ENCODE measurements at places on chromosomes 5 and 9. TPM values are rescaled to one million over a fixed set of nuclear protein-coding genes. Genes with fewer than 3 reads are reported as not detected.

- no peak overlapping the region for H3K4me3 ChIP-seq
- no peak for DNase-seq
- H3K27ac ChIP-seq, result no peak overlapping the region
- H3K4me1 ChIP-seq, result peaks cover 17% of the 10 kb centered on the region
Observed at GRCh38 chr5:73213566-73213998, 40.6 kb downstream of the TMEM174 start.

DNA sequence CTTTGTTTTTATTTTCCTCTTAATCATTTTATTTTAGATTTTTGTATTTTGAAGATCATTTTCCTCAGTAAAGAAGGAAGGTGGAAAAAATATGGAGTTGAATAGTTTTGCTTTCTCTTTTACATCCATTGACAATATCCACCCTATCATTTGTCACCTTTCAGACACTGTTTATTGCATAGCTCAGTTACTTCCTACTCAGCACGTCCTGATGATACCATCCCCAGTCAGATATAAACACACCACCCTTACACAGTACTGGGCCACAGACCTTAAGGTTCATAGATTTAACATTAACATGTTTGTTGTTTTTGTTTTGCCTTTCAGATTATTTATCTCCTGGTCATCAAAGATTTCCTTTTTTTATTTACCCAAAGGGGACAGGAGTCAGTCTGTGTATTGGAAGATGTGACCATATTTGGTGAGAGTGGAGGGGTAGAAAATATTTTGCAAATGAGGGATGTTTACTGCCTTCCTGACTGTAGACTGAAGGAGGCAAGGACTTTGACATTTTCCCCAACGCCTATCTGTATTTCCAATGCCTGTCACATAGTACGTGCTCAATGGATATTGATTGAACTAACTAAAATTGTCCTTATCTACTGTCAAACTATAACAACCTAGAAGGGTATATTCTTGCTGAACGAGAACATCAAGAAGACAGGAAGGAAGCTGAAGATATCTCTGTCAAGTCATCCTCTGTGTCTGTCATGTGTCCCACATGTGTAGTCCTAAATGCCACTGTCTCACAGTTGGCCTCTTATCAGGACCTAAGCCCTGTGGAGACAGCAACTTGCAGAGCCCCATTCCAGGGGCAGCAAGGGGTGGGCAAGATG lies 15.6 kb downstream of the STX17 start:
- peaks cover 20% of the 10 kb centered on the region for H3K4me1 ChIP-seq
- H3K36me3 ChIP-seq, result peaks cover 79% of the 10 kb centered on the region
- no peaks in the 10 kb centered on the region for H3K27me3 ChIP-seq
- DNase-seq, result no peak

GRCh38 chr5:147180751-147181150 lies 54.1 kb upstream of the STK32A start:
- H3K27me3 ChIP-seq, result no peaks in the 10 kb centered on the region
- H3K4me1 ChIP-seq, result no peaks in the 10 kb centered on the region
- H3K36me3 ChIP-seq, result no peaks in the 10 kb centered on the region
- H3K4me3 ChIP-seq, result no peak overlapping the region

DNA sequence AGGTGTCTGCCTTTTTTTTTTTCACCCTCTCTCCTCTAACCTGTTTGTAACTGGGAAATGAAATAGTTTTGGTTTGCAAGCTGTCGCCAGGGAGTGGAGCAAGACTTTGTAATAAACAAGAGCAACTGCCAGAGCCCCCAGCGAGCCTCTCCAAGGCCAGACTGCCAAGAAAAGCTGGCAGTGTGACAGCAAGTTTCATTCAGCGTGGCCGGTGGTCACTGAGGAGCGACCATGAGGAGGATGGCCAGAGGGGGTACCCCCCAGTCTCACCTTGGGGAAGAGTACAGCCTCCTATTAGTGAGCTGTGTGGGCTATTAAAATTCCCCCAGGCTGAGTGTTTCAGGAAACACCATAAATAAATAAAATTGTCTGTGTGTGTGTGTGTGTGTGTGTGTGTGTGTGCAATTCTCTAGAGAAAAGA lies 49.9 kb downstream of the ZFAND5 start:
- no peak for DNase-seq
- H3K27ac ChIP-seq, result no peak overlapping the region
- no peaks in the 10 kb centered on the region for H3K27me3 ChIP-seq
- H3K4me1 ChIP-seq, result no peaks in the 10 kb centered on the region
- H3K4me3 ChIP-seq, result no peak overlapping the region
- no peaks in the 10 kb centered on the region for H3K36me3 ChIP-seq

The SPINK7 gene
- not detected for total RNA-seq

The ANKRD34B gene
- not detected for total RNA-seq

The GPR151 gene
- not detected for total RNA-seq

The FAM174A gene
- total RNA-seq, result 6.0 TPM
